Daoy (cell line): ENCODE measurements at places on chromosomes 13 and 19. TPM values are rescaled to one million over a fixed set of nuclear protein-coding genes. Genes with fewer than 3 reads are reported as not detected.

GRCh38 chr13:95564733-95565291, 12.3 kb downstream of the CLDN10 start:
- DNase-seq = peak; percentile 21

GRCh38 chr13:48580185-48580803, 47.4 kb upstream of the RCBTB2 start:
- peak; percentile 31 for DNase-seq

GRCh38 chr13:32299893-32300292, 15.3 kb downstream of the ZAR1L start:
- DNase-seq = no peak

GRCh38 chr19:2551864-2552185, 75.9 kb downstream of the GADD45B start:
- no peak for DNase-seq

SLC17A7 gene
- total RNA-seq = not detected in 2 replicates

GRCh38 chr13:98976941-98977340, 923 bp downstream of the DOCK9 start:
- no peak for DNase-seq

GRCh38 chr13:51004918-51005460, 95.4 kb downstream of the RNASEH2B start:
- no peak for DNase-seq

ZNF121 gene
- total RNA-seq = 33.5 and 35.8 TPM in 2 replicates
